ENCODE measurements at places on chromosomes 16 and 17. TPM values are rescaled to one million over a fixed set of nuclear protein-coding genes. Genes with fewer than 3 reads are reported as not detected.
A peak's percentile ranks its signal among the peaks of the same experiment; 100 is the strongest.

The CACNG3 gene
- total RNA-seq, result not detected

The PROCA1 gene
- total RNA-seq, result 0.83 TPM

The SCO1 gene
- total RNA-seq, result 42.9 TPM

DNA sequence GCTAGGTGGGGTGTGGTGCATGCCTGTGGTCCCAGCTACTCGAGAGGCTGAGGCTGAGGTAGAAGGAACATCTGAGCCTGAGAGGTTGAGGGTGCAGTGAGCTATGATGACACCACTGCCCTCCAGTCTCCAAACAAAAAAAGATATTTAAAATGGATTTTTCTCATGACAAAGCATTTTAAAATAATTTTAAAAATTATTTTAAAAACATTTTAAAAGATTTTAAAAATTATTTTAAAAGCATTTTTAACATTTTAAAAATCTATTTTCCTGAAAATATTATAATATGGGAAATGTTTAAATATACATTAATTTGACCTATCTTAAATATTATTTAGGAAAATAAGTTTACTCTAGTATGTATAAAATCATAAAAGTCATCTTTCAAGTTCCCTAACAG lies 26.8 kb downstream of the MED13 start:
- no peaks in the 10 kb centered on the region for H3K27me3 ChIP-seq
- peaks cover 15% of the 10 kb centered on the region for H3K36me3 ChIP-seq
- H3K27ac ChIP-seq, result no peak overlapping the region
- no peak overlapping the region for H3K4me3 ChIP-seq
- no peak for DNase-seq

DNA sequence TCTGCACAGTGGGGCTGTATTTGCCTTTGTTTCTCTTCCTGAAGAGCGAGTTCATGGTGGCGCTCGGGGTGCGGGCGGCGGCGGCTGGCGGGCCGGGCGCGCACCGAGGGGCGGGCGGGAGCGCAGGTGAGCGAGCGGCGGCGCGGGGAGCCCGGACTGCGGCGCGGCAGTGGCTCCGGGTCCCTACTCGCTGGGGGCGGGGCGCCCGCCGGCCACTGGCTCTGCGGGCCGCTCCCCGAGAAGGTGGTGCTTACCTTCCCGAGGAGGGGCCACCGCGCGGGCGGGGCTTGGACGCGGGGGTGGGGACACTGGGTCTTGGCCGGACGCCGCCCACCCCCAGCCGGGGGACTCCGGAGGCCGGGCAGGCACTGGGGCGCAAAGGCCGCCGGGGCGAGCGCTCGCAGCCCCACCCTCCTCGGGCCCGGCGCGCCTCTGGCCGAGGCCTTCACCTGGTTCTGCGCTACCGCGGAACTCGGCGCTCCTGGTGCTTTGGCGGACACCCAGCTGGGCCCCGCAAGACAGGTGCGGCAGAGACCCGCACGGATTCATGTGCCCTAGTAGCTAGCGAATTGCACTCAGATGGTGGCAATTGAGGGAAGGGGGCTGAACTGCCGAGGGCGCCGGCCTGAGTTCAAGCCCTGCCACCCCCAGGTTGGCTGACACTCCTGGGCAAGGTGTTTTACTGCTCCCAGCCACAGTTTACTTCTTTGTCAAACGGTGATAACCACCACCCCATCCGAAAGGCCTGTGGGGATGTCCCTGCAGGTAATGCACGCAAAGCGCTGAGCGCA lies at the start of gene PPL:
TSS of gene PPL (minus strand) at position 158 of the 791 bp plus-strand sequence. CDS start at position 55, 103 bp downstream.
- no peaks in the 10 kb centered on the region for H3K36me3 ChIP-seq
- no peaks in the 10 kb centered on the region for H3K27me3 ChIP-seq
- peaks cover 29% of the 10 kb centered on the region for H3K4me1 ChIP-seq
- H3K4me3 ChIP-seq, result peak within 1 kb of the TSS; percentile 43
- H3K27ac ChIP-seq, result no peak within 1 kb of the TSS

GRCh38 chr16:88064889-88065746 lies 113.9 kb downstream of the BANP start:
- no peak overlapping the region for H3K4me3 ChIP-seq
- H3K27me3 ChIP-seq, result no peaks in the 10 kb centered on the region
- H3K36me3 ChIP-seq, result peaks cover 12% of the 10 kb centered on the region
- peak; percentile 13 for DNase-seq
- no peak overlapping the region for H3K27ac ChIP-seq
- peaks cover 4% of the 10 kb centered on the region for H3K4me1 ChIP-seq

DNA sequence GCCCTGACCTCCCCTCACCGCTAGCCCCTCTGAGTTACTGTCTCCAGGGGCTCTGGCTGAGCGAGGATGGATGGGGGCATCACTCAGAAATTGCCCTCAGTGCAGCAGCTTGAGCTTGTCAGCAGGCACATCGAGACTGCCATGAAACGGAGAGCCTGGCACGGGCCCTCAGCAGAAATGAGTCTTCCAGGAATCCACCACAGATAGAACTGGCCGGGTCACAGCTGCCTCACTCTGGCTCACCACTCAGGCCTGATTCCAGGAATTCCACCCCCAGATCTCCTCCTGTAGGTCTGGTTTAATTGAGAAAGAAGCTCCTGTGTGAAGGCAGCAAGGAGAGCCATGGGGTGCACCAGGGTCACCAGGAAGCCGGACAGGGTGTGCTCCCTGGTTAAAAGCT lies 85.5 kb downstream of the GSG1L start:
- H3K36me3 ChIP-seq, result no peaks in the 10 kb centered on the region
- H3K27me3 ChIP-seq, result no peaks in the 10 kb centered on the region
- H3K27ac ChIP-seq, result no peak overlapping the region

DNA sequence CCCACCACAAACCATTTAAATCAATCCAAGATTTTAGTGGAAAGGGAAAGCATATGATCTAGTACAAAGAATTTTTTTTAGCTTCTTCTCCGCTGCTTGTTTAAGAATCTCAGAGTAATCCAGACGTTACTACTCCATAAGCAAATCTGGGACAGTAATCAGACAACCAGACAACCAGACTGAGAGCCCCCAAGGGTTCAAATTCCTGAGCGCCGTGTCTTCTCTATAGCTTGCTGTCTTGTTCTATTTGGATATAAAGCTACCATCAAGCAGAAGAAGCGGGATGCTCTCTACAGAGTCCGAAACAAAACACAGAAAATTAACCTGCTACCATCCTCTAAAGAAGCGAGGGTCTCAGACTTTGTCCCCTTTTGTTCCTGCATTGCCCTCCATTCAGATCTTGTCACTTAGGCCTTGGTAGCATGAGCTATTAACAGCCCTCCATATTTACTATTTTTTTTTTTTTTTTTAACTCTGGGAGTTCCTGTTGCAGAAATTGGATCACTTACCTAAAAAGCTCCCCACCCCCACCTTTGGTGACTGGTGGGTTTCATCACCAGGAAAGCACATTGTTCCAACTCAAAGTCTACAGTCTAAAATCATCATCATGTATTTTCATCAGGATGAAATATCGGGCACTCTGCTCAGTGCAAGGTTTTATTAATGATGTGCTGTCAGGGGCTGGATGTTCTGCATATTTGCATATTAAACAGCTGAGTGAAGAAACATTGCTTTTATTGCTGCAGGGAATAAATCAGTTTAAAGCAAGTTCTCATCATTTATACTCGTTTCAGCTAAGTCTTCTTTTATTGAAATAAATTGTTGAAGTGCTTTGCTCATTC lies 576.7 kb downstream of the WWOX start:
- no peak overlapping the region for H3K27ac ChIP-seq
- no peaks in the 10 kb centered on the region for H3K27me3 ChIP-seq
- no peaks in the 10 kb centered on the region for H3K36me3 ChIP-seq
- no peaks in the 10 kb centered on the region for H3K4me1 ChIP-seq
- H3K4me3 ChIP-seq, result no peak overlapping the region

GRCh38 chr17:10292057-10292937 lies 80.5 kb downstream of the MYH13 start:
- H3K27me3 ChIP-seq, result no peaks in the 10 kb centered on the region
- H3K27ac ChIP-seq, result no peak overlapping the region

DNA sequence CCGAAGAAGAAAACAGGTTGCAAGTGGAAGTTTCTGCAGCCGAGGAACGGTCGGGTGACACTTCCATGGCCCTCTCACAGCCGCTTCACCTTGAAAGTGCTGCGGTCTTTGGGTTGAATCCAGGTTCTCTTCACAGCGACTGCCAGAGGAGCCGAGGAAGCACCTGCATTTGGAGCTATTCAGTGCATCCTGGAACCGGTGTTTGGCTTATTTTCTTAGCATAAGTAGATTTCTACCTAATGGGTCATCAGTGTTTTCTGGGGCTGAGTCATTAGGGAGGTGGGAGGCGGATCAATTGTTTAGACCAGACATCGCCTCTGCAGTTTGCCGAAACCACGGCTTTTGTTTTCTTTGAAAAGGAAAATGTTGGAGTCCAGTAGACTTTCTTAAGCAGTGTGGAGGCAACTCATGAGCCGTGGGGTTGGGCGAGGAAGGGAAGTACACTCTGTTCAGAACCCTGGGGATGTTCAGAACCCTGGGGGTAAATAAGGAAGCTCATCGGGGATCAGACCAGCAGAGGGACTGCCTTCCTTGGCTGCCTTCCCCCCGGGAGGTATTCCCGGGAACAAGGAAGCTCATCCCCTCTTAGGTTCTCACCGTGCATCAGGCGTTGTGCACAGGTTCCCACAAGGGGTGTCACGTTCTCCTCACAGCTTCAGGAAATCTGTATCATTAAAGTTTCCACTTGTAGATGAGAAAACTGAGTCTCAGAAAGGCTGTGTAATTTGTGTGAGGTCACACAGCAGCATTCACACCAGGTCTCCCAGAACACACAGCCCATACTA lies 361.5 kb downstream of the SNX29 start:
- no peak overlapping the region for H3K27ac ChIP-seq
- H3K4me3 ChIP-seq, result no peak overlapping the region
- H3K36me3 ChIP-seq, result no peaks in the 10 kb centered on the region
- no peak for DNase-seq
- H3K4me1 ChIP-seq, result no peaks in the 10 kb centered on the region

Data from heart left ventricle (tissue), 16 donors.